CD4-positive, alpha-beta T cell treated with Interleukin-2 at 100 ng/mL for 4 hours (primary cell): ENCODE measurements at places on chromosomes 3 and 15.
A peak's percentile ranks its signal among the peaks of the same experiment; 100 is the strongest.

DNA sequence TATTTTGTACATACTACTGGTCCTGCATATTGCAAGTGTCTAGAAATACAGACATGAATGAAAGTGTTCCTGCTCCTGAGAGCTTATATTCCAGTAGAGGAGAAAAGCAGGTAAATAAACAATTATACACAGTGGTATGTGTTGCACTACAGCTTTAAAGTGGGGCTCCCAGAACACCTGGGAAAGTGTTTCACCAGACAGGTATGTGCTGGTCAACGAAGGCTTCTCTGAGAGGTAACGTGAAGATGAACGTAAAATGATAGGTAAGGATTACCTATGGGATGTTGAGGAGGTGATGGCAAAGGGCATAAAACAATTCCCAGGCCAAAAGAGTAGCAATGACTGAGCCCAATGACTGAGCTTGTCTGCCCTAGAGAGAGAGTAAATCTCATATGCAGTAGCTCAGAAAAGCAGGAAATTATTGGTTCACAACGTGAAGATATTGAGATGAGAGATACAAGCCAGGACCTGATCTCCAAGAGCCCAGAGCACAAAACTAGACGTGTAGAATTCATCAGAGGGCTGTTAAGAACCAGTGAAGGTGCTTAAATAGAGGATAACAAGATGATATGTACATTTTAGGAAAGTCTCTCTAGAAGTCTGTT, 459.1 kb upstream of the BCHE start:
- no peak for DNase-seq

DNA sequence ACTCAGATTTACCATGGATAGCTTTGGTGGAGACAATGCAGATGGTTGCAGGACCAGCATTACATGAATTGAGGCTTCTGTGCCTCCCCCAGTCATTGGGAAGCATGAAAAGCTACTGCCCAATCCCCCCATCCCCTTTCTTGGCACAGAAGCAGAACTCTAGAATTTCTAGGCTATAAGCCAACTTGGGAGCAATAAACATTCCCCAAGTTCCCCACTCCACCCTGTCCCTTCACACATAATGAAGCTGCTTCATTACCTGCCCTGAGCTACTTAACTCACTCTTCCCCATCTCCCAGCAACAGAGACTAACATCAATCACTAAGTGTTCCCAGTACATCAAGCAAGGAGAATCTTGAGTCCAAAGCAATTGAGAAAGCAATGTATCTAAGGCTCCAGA, 164.5 kb downstream of the RORA start:
- no peak for DNase-seq

DNA sequence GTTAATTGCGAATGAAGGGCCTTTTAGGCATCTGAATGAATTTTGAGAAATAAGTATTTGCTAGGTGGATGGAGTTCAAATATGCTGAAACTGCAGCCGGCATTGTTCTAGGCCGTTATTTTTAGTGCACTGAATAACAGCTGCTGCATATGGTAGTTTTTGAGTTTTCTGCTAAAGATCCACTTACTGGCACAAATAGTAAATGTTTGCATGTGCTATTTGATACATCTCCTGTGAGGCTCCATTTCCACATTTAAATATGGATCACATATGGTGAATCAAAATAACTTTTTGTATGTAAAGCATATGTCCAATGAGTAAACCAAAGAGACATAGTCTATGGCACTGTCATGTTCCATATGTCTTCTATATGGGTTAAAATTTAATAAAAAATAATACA, 56.7 kb upstream of the CNTN4 start:
- DNase-seq: no peak

GRCh38 chr3:187616307-187616972, 53.8 kb downstream of the SST start:
- peak; percentile 51 for DNase-seq

DNA sequence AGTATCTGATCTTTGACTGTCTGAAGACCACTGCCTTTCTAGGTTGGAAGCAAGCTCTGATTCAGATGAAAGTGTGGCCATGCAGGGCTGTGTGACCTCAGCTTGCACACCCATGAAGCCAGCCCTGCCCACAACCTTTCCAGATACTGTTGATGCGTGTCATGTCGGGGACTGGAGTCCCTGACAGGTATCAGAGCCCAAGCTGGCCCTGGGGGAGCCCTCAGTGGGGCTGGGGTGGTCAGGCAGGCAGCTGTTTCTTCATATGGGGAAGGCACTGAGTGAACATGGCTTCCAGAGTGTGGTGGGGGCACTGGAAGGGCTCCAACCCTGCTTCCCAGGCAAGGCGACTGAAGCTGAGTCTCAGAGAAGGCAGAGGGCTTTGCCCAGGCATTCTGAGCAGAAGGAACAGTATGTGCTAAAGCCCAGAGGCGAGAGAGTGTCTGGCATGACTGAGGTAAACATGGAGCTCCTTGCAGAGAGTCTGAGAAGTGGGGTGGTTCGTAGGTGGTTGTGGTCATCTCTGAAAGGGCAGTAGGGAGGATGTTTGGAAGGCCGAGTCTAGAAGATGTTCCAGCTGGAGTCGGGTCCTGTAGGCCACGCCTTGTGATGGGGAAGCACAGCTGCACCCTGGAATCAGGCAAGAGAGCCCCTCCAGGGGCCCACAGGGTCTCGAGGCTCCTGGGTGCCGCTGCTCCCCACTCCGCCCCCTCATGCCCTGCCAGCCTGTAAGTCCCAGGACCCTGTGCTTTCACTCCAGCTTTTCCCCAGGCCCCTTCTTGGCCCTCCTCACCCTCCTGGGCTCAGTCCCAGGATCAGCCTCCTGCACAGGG, 122.2 kb downstream of the EEFSEC start:
- no peak for DNase-seq

DNA sequence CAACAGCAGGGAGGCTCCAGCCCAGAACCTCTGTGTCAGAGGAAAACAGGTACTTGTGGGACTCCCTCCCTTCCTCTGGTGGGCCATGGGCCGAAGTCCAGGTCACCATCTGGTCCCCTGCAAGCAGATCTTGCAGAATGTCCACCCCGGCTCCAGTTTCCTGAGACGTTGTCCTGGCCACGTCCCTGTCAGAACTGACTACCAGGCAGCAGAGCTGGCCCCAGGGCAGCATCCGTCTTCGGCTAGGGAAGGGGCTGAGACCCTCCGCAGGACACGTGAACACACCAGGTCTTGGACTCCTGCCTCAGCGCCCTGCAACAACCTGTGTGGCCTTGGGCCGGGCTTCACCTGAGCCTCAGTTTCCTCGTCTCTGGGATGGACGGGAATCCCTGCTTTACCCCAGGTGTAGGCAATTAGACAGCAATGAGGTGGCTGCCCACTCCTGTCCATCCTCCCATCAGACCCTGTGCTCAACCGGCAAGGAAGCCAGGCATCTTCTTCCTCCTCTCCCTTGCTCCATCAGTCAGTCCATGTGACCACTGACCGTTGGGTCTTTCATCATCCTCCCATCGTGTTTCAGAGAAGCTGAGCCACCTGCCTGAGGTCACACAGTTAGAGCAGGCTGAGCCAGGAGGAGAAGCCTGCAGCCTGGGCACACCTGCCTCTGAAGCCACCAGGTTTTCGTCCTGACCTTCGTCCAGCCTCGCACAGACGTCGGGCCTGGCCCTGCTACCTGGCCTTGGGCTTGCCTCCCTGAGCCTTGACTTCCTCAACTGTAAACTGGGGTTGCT, 8.9 kb upstream of the PRKCD start:
- no peak for DNase-seq

GRCh38 chr3:188220097-188220788, 66.3 kb downstream of the LPP start:
- no peak for DNase-seq

GRCh38 chr3:94011233-94011711, 17.1 kb downstream of the STX19 start:
- no peak for DNase-seq

- no peak for DNase-seq
Observed at GRCh38 chr15:61753018-61753710, 307.1 kb downstream of the VPS13C start.

GRCh38 chr15:39896101-39896500, 24.0 kb downstream of the GPR176 start:
- no peak for DNase-seq
